ENCODE measurements at places on chromosomes 5 and 9.

GRCh38 chr9:118674942-118675341 lies 694.3 kb downstream of the BRINP1 start:
- DNase-seq = no peak

DNA sequence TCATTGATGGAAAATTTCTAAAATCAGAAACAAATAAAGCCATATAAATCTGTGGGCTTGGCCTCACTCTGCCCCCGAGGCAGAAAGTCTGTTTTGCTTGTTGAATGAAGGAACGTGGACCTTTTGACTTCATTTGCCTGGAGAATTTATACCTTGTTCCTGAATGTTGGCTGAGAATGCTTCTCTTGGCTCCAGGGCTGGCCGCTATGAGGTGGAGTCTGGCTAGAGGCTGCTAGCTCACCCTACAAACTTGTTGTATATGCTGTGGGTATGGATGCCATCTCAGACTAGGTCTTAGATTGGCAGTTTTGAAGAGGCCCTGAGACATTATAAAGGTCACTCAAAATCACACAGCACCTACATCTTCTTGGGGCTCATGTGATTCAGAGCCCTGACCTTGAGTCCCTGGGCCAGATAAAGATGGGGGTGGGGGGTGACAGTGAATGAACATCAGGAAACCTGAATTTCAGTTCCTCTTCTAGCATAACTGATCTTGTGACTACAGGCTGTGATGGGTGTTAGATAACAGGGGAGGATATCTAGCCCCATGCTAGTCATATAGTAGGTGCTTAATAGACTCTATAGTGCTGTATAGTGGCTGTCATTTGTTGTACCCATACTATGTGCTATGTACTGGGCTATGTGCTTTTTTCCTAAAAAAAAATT lies 2.8 kb downstream of the GM2A start:
- DNase-seq = no peak

GRCh38 chr5:31884896-31885295 lies 246.0 kb downstream of the PDZD2 start:
- no peak for DNase-seq

DNA sequence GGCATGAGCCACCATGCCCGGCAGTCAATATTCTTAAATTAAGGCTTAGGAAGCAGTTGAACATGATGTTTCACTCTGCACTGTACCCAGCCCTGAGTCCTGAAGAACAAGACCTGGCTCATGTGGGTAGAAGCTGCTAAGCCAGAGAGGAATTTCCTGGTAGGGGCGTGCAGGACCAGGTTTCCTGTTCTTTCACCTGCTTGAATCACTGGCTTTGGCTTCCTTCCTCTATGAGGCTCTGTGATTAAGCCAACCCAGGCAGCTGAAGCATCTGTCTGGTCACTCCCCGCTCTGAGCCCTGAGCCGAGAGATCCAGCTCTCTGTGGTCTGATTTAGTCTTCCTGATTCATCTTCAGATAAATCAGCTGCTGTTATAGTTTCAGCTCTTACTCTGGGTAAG lies 29.1 kb downstream of the CFAP77 start:
- DNase-seq = no peak

- DNase-seq = peak; percentile 35
Measured at GRCh38 chr9:15142878-15143534, 164.0 kb downstream of the TTC39B start.

GRCh38 chr9:137879566-137880150 lies 2.1 kb downstream of the CACNA1B start:
- no peak for DNase-seq

- no peak for DNase-seq
Measured at GRCh38 chr9:87223392-87224246, 274.0 kb upstream of the DAPK1 start.

- DNase-seq = peak; percentile 48
Measured at GRCh38 chr5:96660971-96661854, 963 bp upstream of the CAST start.

- DNase-seq = no peak
Measured at GRCh38 chr9:86347991-86348390, 6.2 kb downstream of the TUT7 start.

GRCh38 chr5:39360471-39361111 lies 3.7 kb downstream of the C9 start:
- DNase-seq = no peak

DNA sequence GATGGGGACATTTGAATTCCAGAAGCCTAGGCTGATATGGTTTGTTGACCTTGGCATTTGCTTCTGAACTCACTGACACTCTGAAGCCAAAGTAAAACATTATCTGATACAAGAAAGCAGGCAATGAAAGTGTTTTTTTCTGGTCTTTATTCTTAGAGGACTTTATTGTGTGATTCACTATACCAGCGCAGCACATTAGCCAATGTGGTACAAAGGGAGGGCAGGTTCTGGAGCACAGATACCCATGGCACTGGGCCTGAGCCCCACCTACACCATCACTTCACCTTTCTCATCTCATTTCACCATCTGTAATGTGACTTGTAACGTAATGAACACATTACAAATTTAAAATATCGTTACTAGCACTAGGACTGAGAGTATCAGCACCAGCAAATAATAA lies 89.7 kb upstream of the ZNF366 start:
- DNase-seq = no peak

GRCh38 chr5:52656569-52657246 lies 131.0 kb upstream of the ITGA1 start:
- DNase-seq = no peak

DNA sequence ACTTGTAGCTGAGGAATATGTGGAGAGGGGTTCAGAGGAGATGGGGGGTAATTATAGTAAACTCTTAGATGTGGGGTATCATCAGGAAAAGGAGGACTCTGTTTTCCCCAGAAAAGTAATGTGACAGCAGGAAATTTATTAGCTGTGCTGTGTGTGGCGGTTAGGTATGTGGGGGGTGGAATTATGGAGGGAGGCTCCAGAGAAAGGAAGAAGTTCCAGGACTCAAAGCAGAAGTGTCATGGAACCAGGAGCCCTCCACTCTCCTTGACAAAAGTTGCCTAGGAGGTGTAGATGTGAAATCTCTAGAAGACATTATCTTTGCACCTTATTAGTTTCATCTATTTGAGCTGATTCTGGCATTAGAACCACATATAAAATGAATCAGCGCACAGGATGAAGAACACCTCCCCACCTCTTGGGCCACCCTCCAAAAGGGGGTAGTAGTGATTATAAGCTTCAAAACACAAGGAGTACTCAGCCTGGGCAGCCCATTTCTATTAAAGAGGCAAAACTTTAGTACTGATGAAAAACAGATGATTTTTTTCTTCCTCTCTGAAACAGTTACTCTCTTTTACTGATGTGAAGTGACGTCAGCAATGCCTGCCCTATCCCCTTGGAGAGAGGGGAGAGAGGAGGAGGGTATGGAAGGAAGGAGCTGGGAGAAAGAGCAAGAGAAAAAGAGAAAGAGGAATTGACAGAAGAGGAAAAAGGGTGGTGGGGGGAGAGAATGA lies 18.2 kb downstream of the NR2F1 start:
- no peak for DNase-seq

DNA sequence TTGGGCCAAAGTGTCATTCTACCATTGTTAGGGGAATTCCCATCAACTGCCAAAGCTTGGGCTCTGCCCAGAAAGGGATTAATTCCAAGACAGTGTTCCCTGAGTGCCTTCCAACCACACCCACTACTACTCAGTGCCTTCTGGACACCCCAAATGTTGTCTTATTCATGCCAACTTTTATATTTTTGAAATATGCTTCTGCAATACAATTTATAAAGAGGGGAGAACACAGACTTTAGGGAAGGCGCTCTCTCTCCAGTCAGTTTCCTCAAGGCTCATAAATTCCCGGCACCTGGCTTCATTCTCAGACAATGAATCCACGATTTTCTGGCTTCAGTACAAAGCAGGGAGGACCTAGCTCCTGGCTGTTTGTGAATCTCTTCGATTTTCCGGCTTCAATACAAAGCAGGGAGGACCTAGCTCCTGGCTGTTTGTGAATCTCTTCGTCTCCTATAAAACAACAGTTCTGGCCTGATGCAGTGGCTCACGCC lies 120.1 kb upstream of the MYO10 start:
- DNase-seq = peak; percentile 22

- no peak for DNase-seq
Measured at GRCh38 chr9:81634915-81635516, 54.3 kb downstream of the TLE1 start.

- no peak for DNase-seq
Measured at GRCh38 chr5:123359454-123360200, 63.6 kb downstream of the CEP120 start.

DNA sequence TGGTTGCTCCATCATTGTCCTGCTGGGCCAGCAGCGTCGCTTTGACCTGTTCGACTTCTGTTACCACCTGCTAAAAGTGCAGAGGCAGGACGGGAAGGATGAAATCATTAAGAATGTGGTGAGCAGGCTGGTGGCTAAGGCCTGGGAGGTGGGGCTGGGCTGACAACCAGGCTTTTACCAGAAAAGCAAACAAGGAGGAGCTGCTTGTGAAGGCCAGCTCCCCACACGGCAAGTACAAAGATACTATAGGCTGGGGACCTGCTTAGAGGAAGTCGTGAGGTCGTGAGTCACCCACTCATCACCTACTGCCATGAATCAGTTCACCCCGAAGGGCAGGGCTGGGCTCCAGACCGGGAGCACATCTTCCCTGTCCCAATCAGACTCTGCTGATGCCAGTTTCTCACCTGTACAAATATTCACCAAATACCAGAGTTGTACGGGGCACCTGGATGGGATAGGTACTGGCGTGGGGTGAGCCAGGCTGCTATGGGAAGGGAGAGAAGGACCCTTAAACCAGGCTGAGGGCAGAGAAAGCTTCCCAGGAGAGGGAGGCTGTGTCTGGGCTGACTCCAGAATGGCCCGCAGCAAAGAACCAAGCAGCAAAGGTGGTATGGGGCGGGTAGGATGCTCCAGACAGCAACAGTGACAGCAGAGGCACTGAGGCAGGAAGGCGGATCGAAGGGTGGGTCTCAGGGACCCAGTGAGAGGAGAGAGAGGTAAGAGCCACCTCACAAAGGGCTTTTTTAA lies 69.3 kb upstream of the NIPAL4 start:
- peak; percentile 94 for DNase-seq

- DNase-seq = no peak
Measured at GRCh38 chr5:78593465-78593864, 55.1 kb downstream of the LHFPL2 start.

GRCh38 chr5:173597304-173597703 lies 19.1 kb downstream of the BOD1 start:
- no peak for DNase-seq

Measured in ACHN (cell line).